ENCODE measurements at places on chromosomes 12 and 14. TPM values are rescaled to one million over a fixed set of nuclear protein-coding genes. Genes with fewer than 3 reads are reported as not detected.

ZNF268 gene
- total RNA-seq, result 10.6 TPM

DNA sequence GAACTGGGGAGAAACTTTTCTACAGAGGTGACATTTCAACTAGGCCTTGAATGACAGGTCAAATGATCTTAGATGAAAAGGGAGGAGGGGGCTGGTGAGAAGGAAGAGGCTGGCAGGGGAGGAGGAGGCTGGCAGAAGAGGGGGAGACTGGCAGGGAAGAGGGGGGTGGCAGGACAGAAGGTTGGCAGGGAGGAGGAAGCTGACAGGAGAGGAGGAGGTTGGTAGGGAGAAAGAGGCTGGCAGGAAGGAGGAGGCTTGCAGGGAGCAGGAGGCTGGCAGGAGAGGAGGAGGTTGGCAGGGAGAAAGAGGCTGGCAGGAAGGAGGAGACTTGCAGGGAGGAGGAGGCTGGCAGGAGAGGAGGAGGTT, 63.4 kb upstream of the PPP4R3A start:
- H3K4me3 ChIP-seq, result no peak overlapping the region
- no peaks in the 10 kb centered on the region for H3K36me3 ChIP-seq
- DNase-seq, result no peak
- no peaks in the 10 kb centered on the region for H3K4me1 ChIP-seq
- H3K27ac ChIP-seq, result no peak overlapping the region

DNA sequence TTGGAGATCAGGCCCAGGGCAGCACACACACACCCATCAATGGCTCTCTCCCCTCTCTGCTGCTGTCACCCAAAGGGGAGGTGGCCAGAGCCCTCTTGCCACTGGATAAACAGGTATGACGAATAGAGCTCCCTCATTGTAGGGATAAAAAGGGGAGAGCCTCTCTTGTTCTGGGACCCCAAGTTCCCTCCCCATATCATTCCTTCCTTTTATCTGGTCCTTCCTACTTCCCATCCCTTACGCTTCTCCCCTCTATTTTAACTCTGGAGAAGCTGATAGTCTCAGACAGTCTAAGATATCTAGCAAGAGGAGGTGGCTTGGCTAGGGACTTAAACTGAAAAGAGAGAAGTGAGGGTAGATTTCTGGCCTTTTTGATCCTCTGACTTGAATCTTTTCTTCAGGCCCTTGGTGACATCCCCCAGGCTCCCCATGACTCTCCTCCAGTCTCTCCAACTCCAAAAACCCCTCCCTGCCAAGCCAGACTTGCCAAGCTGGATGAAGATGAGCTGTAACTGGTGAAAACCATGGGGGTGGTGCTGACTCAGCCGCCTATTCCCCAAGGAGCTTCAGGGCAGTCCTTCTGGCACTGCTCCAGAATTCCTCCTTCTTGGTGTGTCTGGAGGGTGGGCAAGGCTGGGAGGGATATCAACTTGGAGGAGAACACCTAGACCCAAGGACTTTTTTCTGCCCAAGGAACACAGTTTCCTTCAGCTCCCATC, 5.3 kb downstream of the ARHGEF25 start:
- no peak overlapping the region for H3K4me3 ChIP-seq
- DNase-seq, result no peak
- no peaks in the 10 kb centered on the region for H3K36me3 ChIP-seq
- H3K27me3 ChIP-seq, result peaks cover 12% of the 10 kb centered on the region
- peaks cover 53% of the 10 kb centered on the region for H3K4me1 ChIP-seq

- H3K27ac ChIP-seq, result peak overlapping the region; percentile 22
- no peak for DNase-seq
- peaks cover under 1% of the 10 kb centered on the region for H3K4me1 ChIP-seq
- H3K36me3 ChIP-seq, result no peaks in the 10 kb centered on the region
Measured at GRCh38 chr14:52923902-52924575, 26.8 kb downstream of the FERMT2 start.

VAMP1 gene
- 1.7 TPM for total RNA-seq

SMIM41 gene
- total RNA-seq, result 0.44 TPM

PPP1R1A gene
- total RNA-seq, result 104 TPM

DNA sequence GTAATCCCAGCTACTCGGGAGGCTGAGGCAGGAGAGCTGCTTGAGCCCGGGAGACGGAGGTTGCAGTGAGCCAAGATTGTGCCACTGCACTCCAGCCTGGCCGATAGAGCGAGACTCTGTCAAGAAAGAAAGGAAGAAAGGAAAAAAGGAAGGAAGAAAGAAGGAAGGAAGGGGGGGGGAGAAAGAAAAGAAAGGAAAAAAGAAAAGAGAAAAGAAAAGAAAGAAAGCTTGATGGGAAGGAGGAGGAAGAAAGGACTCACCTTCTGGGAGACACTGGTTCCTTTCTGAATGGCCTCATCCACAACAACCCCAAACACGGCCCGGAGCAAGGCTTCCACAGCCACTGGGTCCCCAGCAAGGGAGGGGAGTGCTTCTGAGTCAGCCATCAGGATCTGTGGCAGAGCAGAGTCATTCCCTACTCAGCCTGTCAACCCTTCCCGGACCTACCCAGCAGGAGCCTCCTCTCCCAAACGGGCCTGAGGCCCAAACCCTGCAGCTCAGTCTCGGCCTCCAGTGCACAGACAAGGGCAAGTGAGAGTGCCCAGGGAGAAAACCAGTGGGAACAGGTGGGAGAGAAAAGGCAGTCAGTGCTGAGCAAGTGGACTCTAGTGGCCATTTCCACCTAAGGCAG, 7.3 kb upstream of the ZNF740 start:
- H3K4me3 ChIP-seq, result no peak overlapping the region
- no peak overlapping the region for H3K27ac ChIP-seq
- DNase-seq, result no peak
- H3K4me1 ChIP-seq, result peaks cover 7% of the 10 kb centered on the region

- DNase-seq, result no peak
- no peak overlapping the region for H3K27ac ChIP-seq
- no peaks in the 10 kb centered on the region for H3K27me3 ChIP-seq
- H3K4me1 ChIP-seq, result no peaks in the 10 kb centered on the region
- no peaks in the 10 kb centered on the region for H3K36me3 ChIP-seq
Measured at GRCh38 chr14:88998027-88998426, 173.6 kb downstream of the TTC8 start.

LRTM2 gene
- total RNA-seq, result not detected

NDRG2 gene
- total RNA-seq, result 360 TPM

DNA sequence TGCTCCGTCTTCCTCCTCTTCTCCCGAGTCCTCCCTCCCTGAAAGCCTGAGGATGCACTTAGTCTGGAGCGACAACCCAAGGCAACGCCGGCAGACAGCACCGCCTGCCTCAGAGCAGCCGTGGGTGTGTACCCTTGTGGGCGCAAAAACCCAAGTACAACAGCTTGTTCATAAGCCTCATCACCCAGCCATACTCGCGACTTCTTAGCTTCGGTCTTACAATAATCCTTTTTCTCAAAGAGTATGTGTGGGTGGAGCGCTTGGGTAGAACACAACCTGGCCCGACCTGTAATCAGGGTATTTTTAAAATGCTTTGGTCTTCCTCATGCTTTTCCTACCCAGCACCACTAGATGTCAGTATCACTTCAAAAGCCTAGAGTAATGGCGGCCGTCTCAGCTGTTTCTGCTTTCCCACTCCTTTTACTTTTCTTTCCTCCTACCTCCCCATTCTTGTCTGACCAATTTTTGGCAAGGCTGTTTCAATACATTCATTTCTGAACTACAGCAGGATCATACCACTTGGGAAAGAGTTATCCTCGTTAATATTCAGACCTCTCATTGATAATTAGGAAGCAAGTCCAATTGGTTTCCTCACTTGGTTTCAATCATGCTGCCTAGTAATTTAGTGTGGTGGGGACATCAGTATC, 198.9 kb downstream of the EPS8 start:
- no peaks in the 10 kb centered on the region for H3K36me3 ChIP-seq
- H3K27me3 ChIP-seq, result no peaks in the 10 kb centered on the region
- no peak for DNase-seq
- no peaks in the 10 kb centered on the region for H3K4me1 ChIP-seq
- H3K27ac ChIP-seq, result no peak overlapping the region

LMNTD1 gene
- total RNA-seq, result not detected

DNA sequence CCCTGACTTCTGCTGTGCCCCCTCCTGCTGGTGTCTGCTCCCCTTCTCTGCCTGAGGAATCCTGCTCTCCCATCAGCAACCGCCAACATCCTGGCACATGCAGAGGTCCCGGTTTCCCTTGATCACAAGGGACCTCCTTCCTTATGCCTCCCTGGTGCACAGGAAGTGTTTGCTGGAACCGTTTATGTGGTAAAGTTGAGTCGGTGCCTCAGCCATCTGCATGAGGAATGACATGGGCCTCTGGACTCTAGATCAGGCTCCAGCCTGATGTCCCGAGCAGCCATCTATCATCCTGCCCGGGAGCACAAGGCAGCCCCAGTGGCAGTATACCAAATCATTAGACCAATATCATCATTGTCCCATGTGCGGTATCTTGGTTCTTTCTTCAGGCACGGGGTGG, 90.4 kb downstream of the BORCS5 start:
- H3K27me3 ChIP-seq, result no peaks in the 10 kb centered on the region
- H3K4me1 ChIP-seq, result peaks cover 18% of the 10 kb centered on the region
- DNase-seq, result no peak
- H3K4me3 ChIP-seq, result no peak overlapping the region

GRCh38 chr14:61186341-61187195, 94.6 kb downstream of the TMEM30B start:
- H3K36me3 ChIP-seq, result no peaks in the 10 kb centered on the region
- H3K27ac ChIP-seq, result no peak overlapping the region
- no peak for DNase-seq
- no peaks in the 10 kb centered on the region for H3K27me3 ChIP-seq
- no peaks in the 10 kb centered on the region for H3K4me1 ChIP-seq
- no peak overlapping the region for H3K4me3 ChIP-seq

- no peaks in the 10 kb centered on the region for H3K36me3 ChIP-seq
- DNase-seq, result no peak
- no peaks in the 10 kb centered on the region for H3K4me1 ChIP-seq
- H3K27me3 ChIP-seq, result no peaks in the 10 kb centered on the region
- no peak overlapping the region for H3K27ac ChIP-seq
Measured at GRCh38 chr14:64281805-64282204, 12.4 kb downstream of the ESR2 start.

DNA sequence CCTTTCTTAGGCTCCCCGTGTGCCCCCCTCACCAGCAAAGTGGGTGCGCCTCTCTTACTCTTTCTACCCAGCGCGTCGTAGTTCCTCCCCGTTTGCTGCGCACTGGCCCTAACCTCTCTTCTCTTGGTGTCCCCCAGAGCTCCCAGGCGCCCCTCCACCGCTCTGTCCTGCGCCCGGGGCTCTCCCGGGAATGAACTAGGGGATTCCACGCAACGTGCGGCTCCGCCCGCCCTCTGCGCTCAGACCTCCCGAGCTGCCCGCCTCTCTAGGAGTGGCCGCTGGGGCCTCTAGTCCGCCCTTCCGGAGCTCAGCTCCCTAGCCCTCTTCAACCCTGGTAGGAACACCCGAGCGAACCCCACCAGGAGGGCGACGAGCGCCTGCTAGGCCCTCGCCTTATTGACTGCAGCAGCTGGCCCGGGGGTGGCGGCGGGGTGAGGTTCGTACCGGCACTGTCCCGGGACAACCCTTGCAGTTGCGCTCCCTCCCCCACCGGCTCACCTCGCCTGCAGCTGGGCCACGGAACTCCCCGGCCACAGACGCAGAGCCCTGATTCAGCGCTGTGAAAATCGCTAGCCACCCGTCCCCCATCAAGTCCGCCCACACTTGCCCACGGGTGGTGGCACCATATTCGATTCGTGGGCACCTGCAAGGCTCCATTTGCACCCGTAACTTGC, 1.3 kb downstream of the TMEM233 start:
- peaks cover 31% of the 10 kb centered on the region for H3K4me1 ChIP-seq
- H3K27ac ChIP-seq, result no peak overlapping the region
- peak overlapping the region; percentile 36 for H3K4me3 ChIP-seq
- no peak for DNase-seq
- H3K36me3 ChIP-seq, result no peaks in the 10 kb centered on the region

LRP1 gene
- 211 TPM for total RNA-seq

GRCh38 chr12:1590221-1590979, 4.0 kb downstream of the FBXL14 start:
- DNase-seq, result no peak
- no peaks in the 10 kb centered on the region for H3K36me3 ChIP-seq
- no peaks in the 10 kb centered on the region for H3K27me3 ChIP-seq
- H3K4me1 ChIP-seq, result peaks cover 62% of the 10 kb centered on the region
- no peak overlapping the region for H3K4me3 ChIP-seq

PCED1B gene
- 1.4 TPM for total RNA-seq

- peaks cover 44% of the 10 kb centered on the region for H3K36me3 ChIP-seq
- no peak overlapping the region for H3K4me3 ChIP-seq
- no peaks in the 10 kb centered on the region for H3K27me3 ChIP-seq
- no peaks in the 10 kb centered on the region for H3K4me1 ChIP-seq
- peak overlapping the region; percentile 24 for H3K27ac ChIP-seq
Measured at GRCh38 chr12:48765753-48766162, 23.1 kb downstream of the ADCY6 start.

SOX5 gene
- 3.9 TPM for total RNA-seq

GRCh38 chr12:113497693-113498092, 26.0 kb upstream of the LHX5 start:
- no peak overlapping the region for H3K4me3 ChIP-seq
- no peaks in the 10 kb centered on the region for H3K4me1 ChIP-seq
- no peaks in the 10 kb centered on the region for H3K27me3 ChIP-seq
- no peaks in the 10 kb centered on the region for H3K36me3 ChIP-seq
- no peak overlapping the region for H3K27ac ChIP-seq
- no peak for DNase-seq

DNA sequence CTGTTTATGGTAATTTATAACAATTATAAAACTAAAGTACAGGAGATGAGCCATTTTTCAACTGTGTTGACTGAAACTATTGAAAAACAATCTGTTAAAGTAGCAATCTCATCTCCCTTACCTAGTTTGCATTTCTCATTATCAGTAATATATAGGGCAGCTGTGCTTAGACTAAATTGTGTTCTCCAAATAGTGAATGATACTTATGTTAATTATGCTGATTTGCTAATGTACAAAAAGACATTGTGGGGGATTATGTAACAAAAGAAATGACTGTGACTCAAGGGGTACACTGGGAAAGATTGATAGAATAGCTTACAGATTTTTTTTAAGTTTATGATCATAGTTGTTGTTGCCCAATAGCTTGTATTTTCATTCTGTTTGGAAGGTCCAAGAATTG, 207.7 kb downstream of the FUT8 start:
- no peak overlapping the region for H3K4me3 ChIP-seq
- no peaks in the 10 kb centered on the region for H3K4me1 ChIP-seq
- H3K36me3 ChIP-seq, result no peaks in the 10 kb centered on the region
- no peak overlapping the region for H3K27ac ChIP-seq
- H3K27me3 ChIP-seq, result no peaks in the 10 kb centered on the region

RFLNA gene
- 0.59 TPM for total RNA-seq

- no peaks in the 10 kb centered on the region for H3K4me1 ChIP-seq
- no peaks in the 10 kb centered on the region for H3K36me3 ChIP-seq
- no peak overlapping the region for H3K4me3 ChIP-seq
- no peaks in the 10 kb centered on the region for H3K27me3 ChIP-seq
- DNase-seq, result no peak
- H3K27ac ChIP-seq, result no peak overlapping the region
Measured at GRCh38 chr12:2751686-2752085, 43.1 kb upstream of the FKBP4 start.

- H3K4me1 ChIP-seq, result no peaks in the 10 kb centered on the region
- no peak overlapping the region for H3K4me3 ChIP-seq
- no peaks in the 10 kb centered on the region for H3K36me3 ChIP-seq
- no peak for DNase-seq
- peaks cover 2% of the 10 kb centered on the region for H3K27me3 ChIP-seq
Measured at GRCh38 chr12:114711689-114712152, 27.7 kb upstream of the TBX3 start.

- no peak overlapping the region for H3K4me3 ChIP-seq
- DNase-seq, result no peak
- no peaks in the 10 kb centered on the region for H3K4me1 ChIP-seq
- no peak overlapping the region for H3K27ac ChIP-seq
- no peaks in the 10 kb centered on the region for H3K36me3 ChIP-seq
Measured at GRCh38 chr12:64808110-64808509, 16.3 kb upstream of the TBC1D30 start.
